Glutamatergic neuron (in vitro differentiated cells): ENCODE measurements at places on chromosomes 3 and 15. TPM values are rescaled to one million over a fixed set of nuclear protein-coding genes. Genes with fewer than 3 reads are reported as not detected.

DNA sequence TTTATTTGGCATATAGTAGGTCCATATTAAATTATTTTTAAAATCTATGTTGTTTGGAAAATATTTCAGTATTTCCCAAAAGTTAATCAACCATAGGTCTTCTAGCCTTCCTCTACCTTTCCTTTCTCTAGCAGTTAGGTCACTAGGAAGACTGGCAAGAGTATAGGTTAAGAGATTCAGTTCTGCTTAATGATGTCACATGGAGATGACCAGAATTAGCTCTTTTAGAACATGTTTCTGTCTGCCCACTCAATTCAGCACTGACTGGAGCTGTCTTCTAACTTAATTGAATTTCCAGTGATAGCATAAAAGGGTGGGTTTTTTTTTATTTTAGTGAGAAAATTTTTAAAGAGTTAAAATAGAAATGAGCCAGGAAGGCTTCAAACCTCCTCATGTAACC lies 23.8 kb upstream of the ZBED2 start:
- H3K27me3 ChIP-seq: no peaks in the 10 kb centered on the region
- no peak overlapping the region for H3K4me3 ChIP-seq
- H3K4me1 ChIP-seq: no peaks in the 10 kb centered on the region
- no peak overlapping the region for H3K27ac ChIP-seq
- H3K36me3 ChIP-seq: no peaks in the 10 kb centered on the region

The GLCE gene
- total RNA-seq: 6.7 TPM

DNA sequence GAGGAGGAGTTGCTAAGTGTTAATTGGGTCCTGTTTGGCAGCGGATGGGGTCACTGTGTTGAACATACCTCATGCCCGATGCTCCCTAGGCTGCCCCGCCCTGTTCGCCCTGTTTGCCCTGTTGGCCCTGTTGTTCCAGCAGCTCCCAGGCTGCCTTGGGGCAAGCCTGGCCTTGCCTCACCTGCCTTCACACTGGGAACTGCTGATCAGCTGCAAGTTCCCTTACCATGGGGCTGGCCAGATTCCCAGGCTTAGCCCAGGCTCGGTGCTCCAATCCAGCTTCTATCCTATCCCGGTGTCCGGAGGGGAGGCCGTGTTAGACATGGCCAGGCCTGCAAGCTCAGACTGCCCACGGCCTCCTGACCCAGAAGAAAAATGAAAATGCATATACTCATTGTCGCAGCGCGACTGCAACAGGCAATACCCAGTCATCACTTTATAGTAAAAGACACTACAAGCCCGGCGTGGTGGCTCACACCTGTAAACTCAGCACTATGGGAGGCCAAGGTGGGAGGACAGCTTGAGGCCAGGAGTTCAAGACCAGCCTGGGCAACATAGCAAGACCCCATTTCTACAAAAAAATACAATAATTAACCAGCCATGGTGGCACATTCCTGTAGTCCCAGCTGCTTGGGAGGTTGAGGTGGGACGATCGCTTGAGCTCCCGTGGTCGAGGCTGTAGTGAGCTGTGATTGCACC lies 42.9 kb upstream of the ZNF710 start:
- no peaks in the 10 kb centered on the region for H3K4me1 ChIP-seq
- peaks cover 9% of the 10 kb centered on the region for H3K36me3 ChIP-seq
- H3K4me3 ChIP-seq: no peak overlapping the region
- H3K27ac ChIP-seq: no peak overlapping the region
- no peak for DNase-seq

The ATOSA gene
- 37.8 TPM for total RNA-seq

The UBA7 gene
- total RNA-seq: 0.54 TPM

DNA sequence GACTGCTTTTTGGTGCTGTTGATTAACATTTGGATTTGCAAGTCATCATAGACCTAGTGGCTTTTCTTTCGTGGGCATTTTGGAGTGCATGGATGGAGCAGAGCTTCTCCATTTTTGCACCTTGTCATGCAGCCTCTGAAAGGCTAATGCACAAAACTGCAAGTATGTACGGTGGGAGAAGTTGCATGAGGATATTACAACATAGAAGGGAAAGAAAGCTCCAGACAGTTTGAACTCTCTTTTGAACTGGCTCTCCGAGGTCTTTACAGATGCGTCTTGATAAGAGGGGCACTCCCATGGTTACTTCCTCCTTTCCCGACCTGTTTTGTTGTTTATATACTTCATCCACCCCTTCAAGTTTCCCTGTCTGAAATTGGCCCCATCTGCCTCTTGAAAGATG lies 147.1 kb upstream of the GBE1 start:
- no peaks in the 10 kb centered on the region for H3K27me3 ChIP-seq
- no peak for DNase-seq
- H3K4me1 ChIP-seq: no peaks in the 10 kb centered on the region
- no peak overlapping the region for H3K27ac ChIP-seq
- H3K4me3 ChIP-seq: no peak overlapping the region
- H3K36me3 ChIP-seq: no peaks in the 10 kb centered on the region

- H3K4me1 ChIP-seq: peaks cover 3% of the 10 kb centered on the region
- no peak overlapping the region for H3K4me3 ChIP-seq
- H3K36me3 ChIP-seq: peaks cover 8% of the 10 kb centered on the region
- no peaks in the 10 kb centered on the region for H3K27me3 ChIP-seq
These were observed 4.5 kb downstream of the SLC49A4 start for GRCh38 chr3:122799322-122799721.

GRCh38 chr3:96039632-96040031 lies 774.8 kb upstream of the EPHA6 start:
- H3K27ac ChIP-seq: no peak overlapping the region
- DNase-seq: no peak

DNA sequence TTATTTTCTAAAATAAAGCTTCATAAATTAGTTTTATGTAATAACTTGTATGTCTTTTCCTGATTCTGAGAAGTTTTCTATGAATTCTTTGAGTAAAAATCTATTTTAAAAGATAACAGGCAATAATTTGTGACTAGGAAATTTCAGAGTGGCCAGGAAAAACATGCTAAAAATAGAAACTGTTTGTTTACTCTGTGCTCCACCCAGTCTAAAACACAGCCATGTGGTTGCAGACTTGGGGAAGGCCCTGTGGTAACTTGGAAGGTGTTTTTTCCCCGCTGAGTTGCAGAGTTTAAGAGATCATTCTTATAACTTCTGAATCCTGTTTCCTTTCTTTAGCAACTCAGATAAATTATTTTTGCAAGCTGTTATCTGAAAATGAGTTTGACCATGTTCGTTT lies 21.9 kb downstream of the PLCL2 start:
- peaks cover 2% of the 10 kb centered on the region for H3K27me3 ChIP-seq
- no peak for DNase-seq
- H3K4me1 ChIP-seq: peaks cover 52% of the 10 kb centered on the region
- H3K4me3 ChIP-seq: no peak overlapping the region

The SGO1 gene
- 5.0 TPM for total RNA-seq

GRCh38 chr3:187183903-187184302 lies 13.4 kb upstream of the RTP1 start:
- peaks cover 6% of the 10 kb centered on the region for H3K4me1 ChIP-seq
- H3K4me3 ChIP-seq: no peak overlapping the region
- peaks cover 6% of the 10 kb centered on the region for H3K27me3 ChIP-seq

DNA sequence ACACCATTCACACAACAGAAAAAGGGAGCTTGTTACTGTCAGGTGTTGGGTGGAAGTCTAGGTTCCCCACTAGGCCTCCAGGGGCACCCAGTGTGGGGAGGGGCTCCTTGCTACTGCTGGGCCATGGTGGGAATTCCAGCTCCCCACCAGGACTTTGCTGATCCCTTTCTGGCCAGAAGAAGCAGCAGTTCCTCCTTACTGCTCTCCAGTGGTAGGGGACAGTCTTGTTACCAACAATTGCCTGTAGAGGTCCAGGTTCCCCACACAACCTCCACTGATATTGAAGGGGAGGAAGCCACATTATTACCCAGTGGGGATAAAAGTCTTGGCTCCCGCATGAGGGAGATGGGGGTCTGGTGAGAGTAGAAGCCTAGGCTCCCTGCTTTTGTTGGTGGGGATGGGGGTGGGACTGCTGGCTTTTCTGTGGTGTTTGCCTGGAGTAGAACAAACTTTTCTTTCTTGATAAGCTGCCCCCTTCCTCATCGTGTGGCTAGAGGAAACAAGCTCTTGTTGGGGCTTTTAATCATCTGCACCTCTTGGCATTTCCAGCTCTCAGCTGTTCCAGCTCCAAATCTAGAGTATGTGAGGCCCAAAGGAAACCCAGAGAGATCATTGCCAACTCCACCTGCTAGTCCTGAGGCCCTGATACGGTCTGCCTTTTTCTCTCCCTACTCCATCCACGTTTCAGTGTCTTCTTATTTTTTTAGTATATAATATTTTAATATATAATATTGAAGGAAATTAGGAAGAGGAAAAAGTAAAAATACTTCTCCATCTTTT lies 824.2 kb downstream of the AGBL1 start:
- no peaks in the 10 kb centered on the region for H3K36me3 ChIP-seq
- no peak overlapping the region for H3K4me3 ChIP-seq
- H3K27me3 ChIP-seq: no peaks in the 10 kb centered on the region
- no peak overlapping the region for H3K27ac ChIP-seq
- H3K4me1 ChIP-seq: no peaks in the 10 kb centered on the region
- DNase-seq: no peak

The DAZL gene
- 0.51 TPM for total RNA-seq

- H3K27me3 ChIP-seq: no peaks in the 10 kb centered on the region
- no peaks in the 10 kb centered on the region for H3K36me3 ChIP-seq
- DNase-seq: no peak
- no peak overlapping the region for H3K27ac ChIP-seq
- H3K4me1 ChIP-seq: peaks cover 3% of the 10 kb centered on the region
- H3K4me3 ChIP-seq: no peak overlapping the region
These were observed 17.8 kb downstream of the USP3 start for GRCh38 chr15:63522225-63522578.

DNA sequence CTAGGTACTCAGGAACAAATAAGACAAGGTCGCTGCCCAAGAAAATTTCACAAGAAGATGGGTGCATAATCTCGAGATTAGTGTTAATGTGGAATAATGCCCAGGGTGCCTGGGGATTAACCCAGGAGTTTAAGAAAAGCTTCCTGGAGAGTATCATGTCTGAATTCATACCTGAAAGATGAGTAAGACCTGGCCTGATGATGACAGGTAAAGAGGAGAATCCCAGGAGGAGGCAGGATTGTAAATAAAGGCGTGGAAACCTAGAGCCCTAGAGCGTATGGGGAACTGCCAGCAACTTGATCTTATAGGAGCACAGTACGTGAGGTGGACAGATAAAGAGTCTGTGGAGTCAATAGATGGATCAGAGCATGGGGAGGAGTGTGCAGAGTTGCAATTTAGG lies 43.0 kb downstream of the ARRDC4 start:
- peaks cover under 1% of the 10 kb centered on the region for H3K4me1 ChIP-seq
- no peak for DNase-seq

DNA sequence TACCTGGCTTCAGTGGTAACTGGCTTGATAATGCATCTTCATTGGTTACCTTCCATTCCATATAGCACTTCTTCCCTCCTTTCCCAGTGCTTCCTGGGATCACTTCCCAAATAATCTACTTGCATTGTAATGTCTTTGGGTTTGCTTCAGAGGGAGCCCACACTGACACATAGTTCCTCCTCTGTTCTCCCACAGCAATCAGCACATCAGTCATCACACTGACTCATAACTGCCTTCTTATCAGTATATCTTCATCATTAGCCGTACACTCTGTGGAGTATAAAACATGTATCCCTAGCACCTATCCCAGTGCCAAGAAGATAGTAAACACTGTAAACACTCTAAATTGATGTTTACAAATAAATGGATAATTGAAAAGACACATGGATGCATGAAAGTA lies 91.4 kb upstream of the SCN10A start:
- no peaks in the 10 kb centered on the region for H3K36me3 ChIP-seq
- H3K27me3 ChIP-seq: peaks cover 3% of the 10 kb centered on the region
- no peak overlapping the region for H3K4me3 ChIP-seq
- no peaks in the 10 kb centered on the region for H3K4me1 ChIP-seq
- no peak for DNase-seq

The CDCP1 gene
- 0.71 TPM for total RNA-seq

The GPR62 gene
- 0.44 TPM for total RNA-seq

- no peak overlapping the region for H3K27ac ChIP-seq
- peaks cover 15% of the 10 kb centered on the region for H3K4me1 ChIP-seq
- H3K4me3 ChIP-seq: no peak overlapping the region
- no peak for DNase-seq
These were observed 4.3 kb downstream of the SELENOT start for GRCh38 chr3:150607267-150608065.

- H3K4me3 ChIP-seq: no peak overlapping the region
- H3K36me3 ChIP-seq: no peaks in the 10 kb centered on the region
- no peaks in the 10 kb centered on the region for H3K4me1 ChIP-seq
- no peak overlapping the region for H3K27ac ChIP-seq
- no peak for DNase-seq
These were observed 72.5 kb upstream of the ARHGEF3 start for GRCh38 chr3:56874269-56874668.

The ZNF106 gene
- total RNA-seq: 37.2 TPM

GRCh38 chr3:25555695-25556437 lies 108.8 kb downstream of the TOP2B start:
- no peak overlapping the region for H3K27ac ChIP-seq
- H3K27me3 ChIP-seq: peaks cover 5% of the 10 kb centered on the region
- no peaks in the 10 kb centered on the region for H3K36me3 ChIP-seq
- no peak for DNase-seq
